ENCODE measurements at places on chromosomes 12 and 14.

DNA sequence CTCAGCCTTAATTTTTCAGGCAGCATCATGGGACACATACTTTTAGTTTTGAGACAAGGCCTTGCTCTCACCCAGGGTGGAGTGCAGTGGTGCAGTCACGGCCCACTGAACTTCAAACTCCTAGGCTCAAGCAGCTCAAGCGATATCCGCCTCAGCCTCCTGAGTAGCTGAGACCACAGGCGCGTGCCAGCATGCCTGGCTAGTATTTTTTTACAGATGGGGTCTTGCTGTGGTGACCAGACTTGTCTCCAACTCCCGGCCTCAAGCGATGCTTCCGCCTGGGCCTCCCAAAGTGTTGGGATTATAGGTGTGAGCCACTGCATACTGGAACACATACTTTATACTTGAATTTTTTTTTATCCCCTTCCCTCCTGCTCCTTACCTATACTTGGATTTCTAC, 2.8 kb downstream of the RDH5 start:
- DNase-seq = no peak

DNA sequence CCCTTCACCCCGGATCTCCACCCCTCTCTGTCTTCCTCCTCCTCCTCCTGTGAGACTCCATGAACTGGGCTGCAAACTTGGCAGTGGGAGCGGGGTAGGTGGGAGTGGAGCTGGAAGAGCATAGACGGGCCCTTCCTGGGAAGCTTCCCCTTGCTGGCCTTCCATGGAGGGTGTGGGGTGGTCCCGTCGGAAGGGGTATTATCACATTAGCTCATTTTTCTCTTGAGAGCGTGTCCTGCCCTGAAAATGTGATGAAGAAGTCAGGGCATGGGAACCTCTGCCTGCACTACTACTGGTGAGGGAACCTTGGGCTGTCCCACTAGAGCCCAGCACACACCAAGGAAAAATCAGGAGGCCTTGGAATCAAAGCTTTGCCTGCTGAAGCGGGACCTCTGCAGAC, 66.5 kb downstream of the CACNA1C start:
- no peak for DNase-seq

GRCh38 chr14:85634205-85634604, 104.3 kb downstream of the FLRT2 start:
- DNase-seq = peak; percentile 21

DNA sequence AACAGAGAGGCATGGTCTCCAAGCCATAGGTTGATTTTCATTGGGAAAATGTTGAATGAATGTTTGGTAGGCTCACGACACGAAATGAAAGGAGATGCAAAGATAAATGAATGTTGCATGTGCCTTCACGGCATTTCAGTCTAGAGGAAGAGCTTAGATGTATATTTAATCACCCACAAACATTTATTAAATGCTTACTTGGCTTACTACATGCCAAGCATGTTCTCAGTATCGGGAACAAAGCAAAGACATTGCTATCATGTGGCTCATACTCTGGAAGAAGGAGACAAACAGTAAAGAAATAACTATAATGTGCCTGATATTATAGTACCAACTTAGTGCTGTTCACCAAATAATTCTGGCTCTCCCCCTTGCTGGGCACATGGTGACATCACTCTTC, 133.5 kb downstream of the LLPH start:
- no peak for DNase-seq

DNA sequence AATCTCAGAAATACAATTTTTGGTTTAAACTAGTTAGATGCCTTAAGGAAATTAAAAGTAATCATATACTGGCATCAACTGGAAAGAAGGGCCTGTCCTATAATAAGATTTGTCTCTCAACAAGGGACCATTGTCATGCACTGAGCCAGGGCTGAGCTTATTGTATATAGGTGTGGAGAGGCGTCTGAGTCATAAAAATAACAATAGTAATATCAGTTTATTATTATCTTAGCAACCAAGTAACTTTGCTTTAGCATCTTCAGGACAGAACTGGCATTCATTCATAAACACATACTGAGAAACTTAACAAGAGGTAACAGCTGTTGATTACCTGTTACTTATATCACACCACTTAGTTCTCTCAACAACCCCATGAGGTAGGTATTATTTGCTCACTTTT, 7.1 kb downstream of the KRT75 start:
- peak; percentile 92 for DNase-seq

DNA sequence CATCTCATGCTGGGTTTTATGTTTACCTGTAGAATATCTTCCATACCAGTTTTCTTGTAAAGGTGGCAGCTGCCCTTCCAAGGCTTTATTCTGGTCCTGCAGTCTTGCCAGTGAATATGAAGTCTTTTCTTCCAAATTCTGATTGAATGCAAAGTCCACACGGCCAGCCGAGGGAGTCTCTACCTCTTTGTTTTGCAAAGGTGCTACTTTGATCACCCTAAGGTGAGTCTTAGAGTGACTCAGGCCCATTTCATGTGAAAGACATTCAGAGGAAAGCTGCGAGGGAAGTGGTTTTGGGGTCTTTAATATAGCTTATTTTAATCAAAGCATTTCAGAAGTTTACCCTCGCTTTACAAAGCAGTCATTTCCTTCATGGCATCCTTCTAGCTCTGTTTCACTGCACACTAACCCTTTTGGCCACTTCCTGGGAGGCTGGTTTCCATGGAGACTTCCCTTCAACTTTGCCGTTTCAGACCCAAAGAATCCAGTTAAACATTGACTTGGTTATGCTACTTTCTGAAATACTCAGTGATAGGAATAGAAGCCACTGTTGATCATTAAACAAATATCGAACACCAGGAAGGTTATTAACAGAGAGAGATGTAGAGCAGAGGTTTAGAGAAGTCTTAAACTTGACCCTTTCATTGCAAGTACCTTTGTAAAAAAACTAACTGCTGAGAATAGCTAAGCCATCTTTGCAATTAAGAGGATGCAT, at the start of gene CCDC198:
Gene CCDC198, minus strand, starts transcription at position 391 of the 715 bp plus-strand sequence. Its CDS starts 142 bp downstream, at position 249.
- no peak for DNase-seq

GRCh38 chr12:7705846-7706245, 5.4 kb upstream of the DPPA3 start:
- no peak for DNase-seq

- DNase-seq = no peak
These were observed 80.8 kb upstream of the BCL11B start for GRCh38 chr14:99352688-99353280.

- no peak for DNase-seq
These were observed 123.5 kb upstream of the NOS1 start for GRCh38 chr12:117484901-117485300.

DNA sequence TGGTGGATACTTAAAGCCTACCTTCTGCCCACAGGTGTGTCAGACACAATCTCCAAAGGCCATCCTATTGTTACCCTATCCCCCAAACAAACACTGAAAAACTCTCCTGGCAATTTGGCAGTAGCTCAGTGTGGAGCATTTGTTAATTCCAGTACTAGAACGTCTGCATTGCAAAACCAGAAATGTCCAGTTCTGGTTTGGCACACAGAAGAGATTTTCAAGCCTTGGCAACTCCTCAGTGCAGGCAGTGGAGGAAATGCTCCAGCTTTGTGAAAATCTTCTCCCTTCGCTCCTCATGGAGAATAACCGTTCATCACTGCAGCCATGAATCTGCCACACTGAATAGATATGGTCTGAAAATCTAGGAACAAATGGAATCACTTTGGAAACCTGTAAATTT, 5.3 kb upstream of the SOCS2 start:
- no peak for DNase-seq

DNA sequence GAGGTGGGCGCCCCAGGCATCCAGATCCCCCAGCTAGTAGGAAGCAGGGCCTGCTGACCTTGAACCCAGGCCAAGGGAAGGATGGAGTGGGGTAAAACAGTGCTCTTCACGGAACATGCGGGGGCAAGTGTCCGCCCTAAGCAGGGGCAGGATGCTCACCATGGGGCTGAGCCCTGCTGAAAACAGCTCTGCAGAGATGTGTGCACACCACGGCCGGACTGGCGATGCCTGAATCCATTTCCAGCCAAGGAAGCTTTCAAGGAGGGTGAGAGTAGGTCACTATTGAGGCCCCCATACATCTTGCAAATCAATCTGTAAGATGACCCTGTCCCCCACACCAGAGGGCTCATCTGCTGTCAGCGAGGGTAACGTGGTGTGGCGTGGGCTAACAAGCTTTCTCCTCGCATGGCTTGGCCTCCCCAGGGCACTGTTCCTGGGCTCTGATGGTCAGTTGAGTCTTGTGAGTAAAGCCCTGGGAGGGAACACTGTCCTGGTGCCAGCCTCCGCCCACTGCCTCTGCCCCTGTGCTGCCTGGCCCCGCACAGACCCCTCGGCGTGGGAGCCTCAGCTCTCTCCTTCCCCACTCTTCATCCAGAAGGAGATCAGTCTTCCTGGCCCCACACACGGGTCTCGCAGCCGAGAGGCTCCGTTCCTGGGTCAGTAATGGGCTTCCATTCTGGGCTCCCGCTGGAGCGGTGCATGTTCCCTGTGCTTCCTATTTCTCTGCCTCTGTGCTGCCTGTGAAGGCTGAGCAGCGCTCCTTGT, 69.1 kb downstream of the CCDC92 start:
- no peak for DNase-seq

DNA sequence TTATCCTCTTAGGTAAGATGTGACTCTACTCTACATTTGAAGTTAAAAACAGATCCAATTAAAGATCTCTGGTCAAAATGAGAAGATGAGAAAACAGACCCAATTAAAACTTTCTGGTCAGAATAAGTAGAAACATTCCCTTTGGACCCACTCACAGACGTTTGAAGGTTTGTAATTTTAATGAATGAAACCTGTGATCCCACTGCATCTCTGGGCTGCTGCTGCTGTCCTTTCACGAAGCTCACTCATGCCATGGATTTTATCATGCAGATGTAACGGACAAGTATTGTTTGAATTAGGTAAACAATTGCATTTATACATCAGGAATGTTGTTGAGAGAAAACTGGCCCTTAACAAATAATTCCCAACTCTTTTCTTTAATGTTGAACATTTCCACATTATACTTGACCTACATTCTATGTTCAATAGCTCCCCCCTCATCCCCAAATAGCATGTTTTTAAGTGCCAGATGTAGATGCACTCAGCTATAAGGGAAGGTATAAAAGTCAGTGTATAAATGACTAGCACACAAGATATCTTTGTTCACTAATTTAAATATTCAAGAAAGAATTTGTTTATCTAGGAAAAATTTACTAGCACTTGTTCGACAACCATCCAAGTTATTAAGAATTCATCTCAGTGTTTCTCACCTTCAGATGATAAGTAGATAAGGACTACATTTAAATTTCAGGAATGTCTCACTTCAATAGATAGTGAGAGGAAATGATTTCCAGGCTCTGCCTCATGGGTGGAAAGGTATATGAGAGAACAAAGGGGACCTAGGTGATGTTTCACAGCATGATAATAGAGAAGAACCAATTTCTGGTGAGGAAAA, 202.3 kb upstream of the LMNTD1 start:
- DNase-seq = no peak

GRCh38 chr12:130213249-130213648, 51.0 kb downstream of the FZD10 start:
- DNase-seq = no peak

GRCh38 chr12:4282103-4282891, 8.7 kb downstream of the CCND2 start:
- no peak for DNase-seq

GRCh38 chr12:48881686-48882314, 16.1 kb upstream of the RND1 start:
- DNase-seq = no peak

DNA sequence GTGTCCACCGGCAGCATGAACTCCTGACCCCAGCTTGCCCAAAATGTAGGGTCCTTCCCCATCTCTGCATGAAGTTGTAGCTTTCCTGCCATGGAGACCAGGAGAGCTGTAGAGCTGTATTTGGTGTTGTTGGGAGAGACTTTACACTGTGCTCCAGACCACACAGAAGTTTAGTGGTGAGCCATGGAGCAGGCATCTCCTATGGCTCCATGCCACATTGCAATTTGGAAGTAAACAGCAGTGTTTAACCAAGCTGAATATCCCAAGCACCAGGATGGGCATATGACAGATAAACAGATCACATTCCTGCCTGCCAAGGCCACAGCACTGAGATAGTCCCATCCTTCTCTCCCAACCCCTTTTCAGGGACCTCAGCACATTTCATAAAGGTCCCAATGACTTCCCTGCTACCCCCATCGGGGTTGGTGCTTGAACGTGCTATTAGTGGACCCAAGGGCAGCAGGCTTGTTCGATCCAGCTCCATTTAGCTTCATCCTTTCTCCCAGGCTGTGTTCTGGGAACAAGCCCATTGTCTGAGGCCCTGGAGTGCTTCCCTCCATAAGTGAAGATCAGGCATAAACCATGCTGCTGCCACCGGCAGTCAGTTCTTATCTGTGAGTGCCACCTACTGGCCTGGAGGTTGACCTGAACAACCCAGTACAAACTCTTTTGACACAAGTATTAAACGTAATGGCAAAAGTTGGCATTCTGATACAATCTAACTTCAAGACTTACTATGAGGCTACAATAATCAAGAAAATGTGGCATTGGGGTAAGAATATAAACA, 172.3 kb upstream of the ATXN7L3B start:
- DNase-seq = peak; percentile 34

GRCh38 chr12:46965137-46965536, 114.3 kb upstream of the PCED1B start:
- peak; percentile 31 for DNase-seq

- no peak for DNase-seq
These were observed 9.2 kb upstream of the PYGL start for GRCh38 chr14:50953502-50953901.

GRCh38 chr12:130200445-130200844, 38.2 kb downstream of the FZD10 start:
- no peak for DNase-seq

- peak; percentile 51 for DNase-seq
These were observed 98.8 kb downstream of the CALM1 start for GRCh38 chr14:90495357-90496276.

DNA sequence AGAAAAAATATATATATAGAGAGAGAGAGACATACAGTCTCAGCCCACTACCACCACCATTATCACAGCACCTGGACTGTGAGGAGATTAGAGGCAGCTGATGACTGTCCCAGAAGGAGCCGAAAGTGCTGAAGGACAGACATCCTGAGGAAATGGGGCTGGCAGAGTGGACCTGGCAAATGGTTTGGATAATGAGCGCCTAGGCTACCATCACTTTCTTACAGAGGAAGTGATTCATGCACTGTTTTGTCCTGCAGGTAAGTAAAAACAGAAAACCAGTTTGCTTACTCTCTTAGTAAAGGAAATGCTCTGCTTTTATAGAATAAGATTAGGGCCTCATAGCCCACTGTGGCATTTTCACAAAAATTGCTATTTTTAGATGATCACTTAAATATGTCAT, 28.6 kb upstream of the DNM1L start:
- DNase-seq = peak; percentile 70

- DNase-seq = no peak
These were observed 8.1 kb upstream of the IRF2BPL start for GRCh38 chr14:77036484-77037214.
